ENCODE measurements at places on chromosomes 3 and 15.
A peak's percentile ranks its signal among the peaks of the same experiment; 100 is the strongest.

DNA sequence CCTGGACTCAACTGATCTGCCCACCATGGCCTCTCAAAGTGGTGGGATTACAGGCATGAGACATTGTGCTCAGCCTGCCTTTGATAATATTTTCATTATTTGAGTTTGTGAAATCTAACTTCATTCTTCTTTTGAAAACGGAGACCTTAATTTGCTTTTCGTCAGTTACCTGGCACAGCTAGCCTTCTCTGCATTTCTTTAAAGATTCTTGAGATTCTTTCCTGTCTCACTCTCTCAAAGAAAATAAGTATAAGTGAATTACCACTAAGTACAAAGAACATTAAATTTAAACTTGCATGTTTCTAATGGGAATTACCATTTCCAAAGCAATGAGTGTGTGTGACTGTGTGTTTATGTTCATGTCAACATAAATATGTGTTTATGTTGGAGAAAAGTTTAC lies 187.9 kb downstream of the NFKBIZ start:
- no peak for DNase-seq

GRCh38 chr3:52671676-52672075 lies 14.0 kb downstream of the PBRM1 start:
- no peak for DNase-seq

GRCh38 chr3:43394041-43394554 lies 107.8 kb downstream of the SNRK start:
- no peak for DNase-seq

- no peak for DNase-seq
Observed at GRCh38 chr3:32643354-32643753, 41.6 kb upstream of the CNOT10 start.

GRCh38 chr3:172580680-172581401 lies 57.6 kb upstream of the TNFSF10 start:
- DNase-seq, result no peak

DNA sequence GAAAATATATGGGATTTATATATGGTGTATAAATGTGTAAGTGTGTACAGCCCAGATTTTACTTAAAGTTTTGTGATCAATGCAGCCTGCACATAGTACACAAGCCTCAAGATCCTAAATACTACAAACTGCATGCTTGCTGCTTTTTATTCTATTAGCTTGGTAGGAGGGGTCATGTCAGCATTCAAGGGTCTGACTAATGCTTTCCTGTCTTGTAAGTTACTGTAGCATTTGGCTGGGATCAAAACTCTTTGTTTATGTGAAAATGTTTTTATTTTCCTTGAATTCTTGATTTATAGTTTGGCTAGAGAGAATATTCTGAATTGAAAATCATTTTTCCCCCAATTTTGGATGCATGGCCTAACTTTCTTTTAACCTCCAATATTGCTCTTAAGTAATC lies 370.9 kb downstream of the NSUN3 start:
- no peak for DNase-seq

- no peak for DNase-seq
Observed at GRCh38 chr3:133113526-133113925, 75.3 kb downstream of the TMEM108 start.

DNA sequence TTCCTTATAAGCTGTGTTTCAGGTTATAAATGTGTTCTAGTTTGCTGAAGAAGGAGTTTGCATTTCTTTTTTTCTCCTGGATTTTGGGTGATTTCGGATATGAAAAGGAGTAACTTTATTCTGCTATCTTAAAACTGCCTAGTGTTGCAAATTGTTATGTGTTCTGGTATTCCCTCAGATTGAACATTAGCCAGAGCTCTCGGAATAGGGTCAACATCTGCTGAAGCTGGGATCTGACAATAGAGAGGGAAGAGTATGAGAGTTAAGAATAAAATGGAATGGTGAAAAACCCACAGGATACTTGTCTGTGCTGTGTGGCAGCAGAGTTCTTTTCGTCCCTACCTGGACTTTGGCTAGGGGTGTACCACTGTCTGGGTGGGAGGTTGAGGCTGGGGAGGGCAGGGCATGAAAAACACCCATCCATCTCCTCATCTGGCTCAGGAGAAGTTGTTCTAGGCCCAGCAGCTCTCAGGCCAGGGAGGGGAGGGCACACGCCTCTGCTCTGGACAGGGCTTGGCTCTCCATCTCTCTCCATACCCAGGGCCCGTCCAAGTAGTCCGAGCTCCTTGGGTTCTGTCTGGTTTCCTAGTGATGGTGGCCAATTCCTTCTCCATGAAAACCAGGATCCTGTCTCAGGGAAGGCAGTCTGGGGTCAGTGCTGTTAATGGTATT lies 13.2 kb downstream of the SPSB4 start:
- no peak for DNase-seq

DNA sequence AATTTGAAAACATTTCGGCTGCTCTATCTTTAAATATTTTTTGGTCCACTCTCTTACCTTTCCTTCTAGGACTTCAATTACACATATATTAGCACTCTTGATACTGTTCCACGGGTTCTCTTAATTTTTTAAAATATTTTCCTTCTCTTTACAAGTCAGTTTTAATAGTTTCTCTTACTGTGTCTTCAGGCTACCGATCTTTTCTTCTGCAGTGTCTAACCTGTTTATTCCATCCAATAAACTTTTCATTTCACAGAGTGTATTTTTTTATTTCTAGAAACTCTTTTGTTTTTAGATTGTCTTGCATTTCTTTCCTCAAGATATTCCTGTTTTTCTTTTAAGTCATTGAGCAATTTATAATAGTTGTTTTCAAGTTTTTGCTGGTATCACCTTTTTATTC lies 27.7 kb downstream of the TCF12 start:
- no peak for DNase-seq

- peak; percentile 76 for DNase-seq
Observed at GRCh38 chr3:52220380-52221026, 4.9 kb downstream of the TLR9 start.

GRCh38 chr3:109362823-109363222 lies 25.5 kb upstream of the DPPA4 start:
- DNase-seq, result no peak

DNA sequence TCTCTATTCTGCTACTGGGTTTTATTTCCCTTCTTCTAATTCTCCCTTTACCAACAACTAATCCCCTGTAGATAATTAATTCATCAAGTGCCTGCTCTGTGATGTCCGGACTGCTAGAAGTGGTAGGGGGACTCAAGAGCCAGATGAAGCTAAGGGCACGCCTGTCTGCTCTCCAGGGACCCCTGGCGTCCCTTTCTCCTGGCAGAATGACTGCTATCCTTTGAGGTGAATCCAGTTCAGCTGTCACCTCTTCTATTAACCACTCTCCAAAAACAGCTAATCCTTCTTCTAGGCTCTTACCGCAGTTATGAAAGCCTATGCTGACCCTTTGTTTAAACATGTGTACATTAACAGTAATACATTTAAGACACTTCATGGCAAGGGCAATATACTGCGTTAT lies 1.4 kb upstream of the CHRNA7 start:
- no peak for DNase-seq

DNA sequence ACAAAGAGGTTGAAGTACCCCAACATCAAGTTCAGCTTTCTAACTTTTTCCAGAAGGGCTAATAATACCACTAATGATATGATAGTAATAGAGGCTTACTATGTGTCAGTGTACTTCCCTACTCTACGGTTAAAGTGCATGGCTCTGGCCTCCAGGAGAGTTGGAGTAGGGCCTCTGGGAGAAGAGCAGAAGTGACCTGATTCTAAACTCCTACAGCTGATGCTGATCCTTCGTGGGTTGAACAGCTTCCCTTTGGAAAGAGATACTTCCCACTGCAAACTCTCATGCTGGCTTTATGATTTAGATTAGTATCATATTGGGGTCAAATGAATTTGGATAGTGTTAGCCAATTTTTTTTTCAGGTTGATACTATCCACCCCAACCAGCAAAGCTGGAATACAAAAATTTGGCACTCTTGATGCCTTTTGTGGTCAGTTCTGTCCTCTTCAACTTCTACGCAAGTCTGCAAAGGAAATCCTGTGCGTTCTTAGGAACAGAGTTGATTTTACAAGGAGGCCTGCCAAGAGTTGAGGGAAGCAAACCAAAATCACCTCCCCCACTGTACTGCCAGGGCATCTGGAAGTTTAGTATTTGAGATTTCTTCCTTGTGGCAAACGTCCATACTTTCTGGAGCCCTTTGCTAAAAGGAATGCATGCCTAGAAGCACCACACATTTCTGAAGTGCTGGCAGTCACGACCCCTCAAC lies 17.8 kb downstream of the TMEM212 start:
- no peak for DNase-seq

Measured in activated T-helper 1 cell treated with Interleukin-2 at 50 U/mL for 16 hours (primary cell).